MCF 10A (cell line): ENCODE measurements at places on chromosomes 6 and 20. TPM values are rescaled to one million over a fixed set of nuclear protein-coding genes. Genes with fewer than 3 reads are reported as not detected.

- peaks cover 4% of the 10 kb centered on the region for H3K4me1 ChIP-seq
- H3K27ac ChIP-seq, result no peak overlapping the region
- H3K4me3 ChIP-seq, result no peak overlapping the region
- peaks cover 34% of the 10 kb centered on the region for H3K27me3 ChIP-seq
- peaks cover 6% of the 10 kb centered on the region for H3K36me3 ChIP-seq
- DNase-seq, result no peak
Observed at GRCh38 chr6:35214869-35215664, 1.3 kb downstream of the SCUBE3 start.

- H3K27me3 ChIP-seq, result no peaks in the 10 kb centered on the region
- H3K4me1 ChIP-seq, result peaks cover 15% of the 10 kb centered on the region
- peak; percentile 80 for DNase-seq
- peaks cover 19% of the 10 kb centered on the region for H3K36me3 ChIP-seq
Observed at GRCh38 chr20:19964289-19965265, 52.6 kb upstream of the NAA20 start.

FKBP1C gene
- 0.23 and 0.25 TPM in 2 replicates for total RNA-seq

- H3K4me3 ChIP-seq, result no peak overlapping the region
- DNase-seq, result no peak
- H3K4me1 ChIP-seq, result no peaks in the 10 kb centered on the region
- H3K27ac ChIP-seq, result no peak overlapping the region
- H3K36me3 ChIP-seq, result no peaks in the 10 kb centered on the region
Observed at GRCh38 chr6:66065313-66065712, 358.3 kb upstream of the EYS start.

- DNase-seq, result peak; percentile 70
- no peaks in the 10 kb centered on the region for H3K36me3 ChIP-seq
- no peak overlapping the region for H3K27ac ChIP-seq
- no peaks in the 10 kb centered on the region for H3K27me3 ChIP-seq
- no peak overlapping the region for H3K4me3 ChIP-seq
- no peaks in the 10 kb centered on the region for H3K4me1 ChIP-seq
Observed at GRCh38 chr20:46666818-46667515, 15.7 kb upstream of the SLC13A3 start.

- peaks cover 20% of the 10 kb centered on the region for H3K4me1 ChIP-seq
- no peaks in the 10 kb centered on the region for H3K36me3 ChIP-seq
- no peaks in the 10 kb centered on the region for H3K27me3 ChIP-seq
- DNase-seq, result peak; percentile 41
Observed at GRCh38 chr20:6767536-6768227, at the start of gene BMP2. TSS of gene BMP2 (plus strand) at chr20:6767686. CDS start at chr20:6770127, 2,441 bp downstream.

DNA sequence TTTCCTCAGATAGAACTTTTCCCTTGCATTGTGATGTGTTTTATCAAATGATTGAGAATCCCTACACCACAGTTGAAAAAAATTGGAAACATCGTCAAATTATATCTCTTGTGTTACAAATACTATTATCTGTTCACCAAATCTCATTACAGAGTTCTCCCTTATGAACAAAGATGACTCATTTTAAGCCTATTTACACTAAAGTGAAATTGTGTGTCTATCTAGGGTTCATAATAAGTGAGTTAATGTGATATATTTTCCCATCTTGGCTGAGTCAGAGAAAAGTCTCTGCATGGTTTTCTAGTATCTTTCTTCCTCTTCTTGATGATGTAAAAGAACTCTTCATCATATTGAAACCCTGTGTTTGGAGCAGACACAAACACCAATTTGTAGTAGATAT lies 1263.3 kb upstream of the EYS start:
- H3K27ac ChIP-seq, result no peak overlapping the region
- H3K36me3 ChIP-seq, result no peaks in the 10 kb centered on the region
- DNase-seq, result no peak
- H3K27me3 ChIP-seq, result no peaks in the 10 kb centered on the region
- no peaks in the 10 kb centered on the region for H3K4me1 ChIP-seq

DNA sequence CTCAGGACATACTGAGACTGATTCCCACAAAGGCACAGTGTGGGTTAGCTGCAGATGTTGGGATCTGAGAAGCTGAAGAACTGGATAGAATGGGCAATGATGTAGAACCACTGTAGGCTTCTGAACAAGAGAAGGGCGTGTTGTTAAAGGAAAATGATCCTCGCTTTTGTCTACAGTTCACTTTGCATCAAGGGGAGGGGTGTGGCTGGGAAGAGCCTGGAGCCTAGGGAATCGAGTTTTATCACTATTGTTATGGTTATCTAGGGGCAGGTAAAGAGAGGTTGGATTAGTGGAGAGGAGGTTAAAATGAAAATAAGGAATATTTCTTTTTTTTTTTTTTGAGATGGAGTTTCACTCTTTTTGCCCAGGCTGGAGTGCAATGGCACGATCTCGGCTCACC lies 768.1 kb downstream of the KIF16B start:
- no peaks in the 10 kb centered on the region for H3K27me3 ChIP-seq
- no peak overlapping the region for H3K27ac ChIP-seq
- no peak overlapping the region for H3K4me3 ChIP-seq

DNA sequence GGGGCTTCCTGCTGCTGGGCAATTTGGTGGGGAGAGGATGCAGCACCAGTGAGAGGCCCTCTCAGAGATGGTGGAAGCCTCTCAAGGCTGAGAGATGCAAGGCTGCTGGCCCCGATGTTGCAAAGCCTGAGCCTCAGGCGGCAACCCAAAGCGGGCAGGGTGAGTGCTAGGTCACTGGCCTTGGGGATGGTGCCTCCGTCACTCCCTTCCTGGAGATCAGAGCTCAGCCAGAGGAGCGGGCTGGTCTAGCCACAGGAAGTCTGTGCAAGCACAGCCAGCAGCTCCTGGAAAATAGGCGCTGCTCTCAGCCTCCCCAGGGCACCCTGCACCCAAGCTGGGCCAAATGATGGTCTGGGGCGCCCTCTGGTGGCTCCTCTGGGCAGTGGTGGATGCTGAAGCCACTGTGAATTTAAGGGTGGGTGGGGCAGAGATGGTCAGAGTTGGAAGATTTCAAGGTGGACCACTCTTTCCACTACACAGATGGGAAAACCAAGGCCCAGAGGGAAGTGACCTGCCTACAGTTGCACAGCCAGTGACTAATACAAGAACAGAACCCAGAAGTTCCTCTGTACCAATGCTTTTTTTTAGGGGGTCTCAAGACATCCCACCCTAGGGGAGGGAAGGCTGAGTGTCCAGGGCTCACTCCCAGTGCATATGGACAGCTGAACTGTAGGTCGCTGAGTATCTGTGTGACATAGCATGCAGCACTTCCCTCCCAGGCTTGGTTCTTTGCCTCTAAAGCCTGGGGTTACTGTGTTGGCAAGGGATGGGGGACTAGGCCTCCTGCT lies 20.8 kb downstream of the C20orf203 start:
- no peak overlapping the region for H3K27ac ChIP-seq
- no peaks in the 10 kb centered on the region for H3K36me3 ChIP-seq
- peak; percentile 84 for DNase-seq
- no peak overlapping the region for H3K4me3 ChIP-seq
- no peaks in the 10 kb centered on the region for H3K27me3 ChIP-seq
- H3K4me1 ChIP-seq, result peaks cover 3% of the 10 kb centered on the region

BTN1A1 gene
- not detected in 2 replicates for total RNA-seq

DNA sequence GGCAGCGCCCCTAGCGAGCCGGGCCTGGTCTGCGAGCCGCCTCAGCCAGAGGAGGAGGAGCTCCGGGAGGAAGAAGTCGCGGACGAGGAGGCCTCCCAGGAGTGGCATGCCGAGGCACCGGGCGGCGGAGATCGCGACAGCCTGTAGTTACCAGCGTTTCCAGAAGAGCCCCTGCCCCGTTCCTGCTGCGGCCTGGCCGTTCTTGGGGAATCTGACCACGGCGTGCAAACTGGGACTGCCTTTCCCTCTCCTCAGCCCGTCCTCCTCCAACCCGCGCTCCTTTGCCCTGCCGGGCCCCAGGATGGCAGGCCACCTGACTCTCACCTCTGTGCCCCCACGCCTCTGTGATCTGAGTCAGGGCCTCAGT lies 802 bp downstream of the HDGFL1 start:
- no peak for DNase-seq
- no peak overlapping the region for H3K27ac ChIP-seq
- H3K4me1 ChIP-seq, result no peaks in the 10 kb centered on the region
- no peaks in the 10 kb centered on the region for H3K27me3 ChIP-seq
- no peaks in the 10 kb centered on the region for H3K36me3 ChIP-seq

DNA sequence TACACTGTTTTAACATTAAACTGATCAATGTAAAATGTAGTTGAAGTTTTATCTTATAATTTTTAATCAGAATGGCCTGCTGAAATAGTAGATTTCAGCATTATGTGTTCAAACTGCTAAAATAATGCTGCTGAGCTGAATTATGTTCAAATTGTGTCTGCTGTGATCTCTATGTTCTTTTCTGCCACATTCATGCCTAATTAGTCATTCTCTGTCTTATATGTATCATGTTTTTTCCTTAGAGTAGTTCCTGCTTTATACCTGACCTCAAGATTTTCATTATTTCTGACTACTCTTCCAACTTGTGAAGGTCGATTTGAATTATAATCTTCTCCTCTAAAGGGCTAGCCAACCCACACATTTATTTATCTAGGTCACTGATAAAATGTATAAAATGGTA lies 476.7 kb upstream of the EPHA7 start:
- H3K4me1 ChIP-seq, result no peaks in the 10 kb centered on the region
- H3K36me3 ChIP-seq, result no peaks in the 10 kb centered on the region
- DNase-seq, result no peak
- H3K4me3 ChIP-seq, result no peak overlapping the region
- no peak overlapping the region for H3K27ac ChIP-seq
- peaks cover 9% of the 10 kb centered on the region for H3K27me3 ChIP-seq

DNA sequence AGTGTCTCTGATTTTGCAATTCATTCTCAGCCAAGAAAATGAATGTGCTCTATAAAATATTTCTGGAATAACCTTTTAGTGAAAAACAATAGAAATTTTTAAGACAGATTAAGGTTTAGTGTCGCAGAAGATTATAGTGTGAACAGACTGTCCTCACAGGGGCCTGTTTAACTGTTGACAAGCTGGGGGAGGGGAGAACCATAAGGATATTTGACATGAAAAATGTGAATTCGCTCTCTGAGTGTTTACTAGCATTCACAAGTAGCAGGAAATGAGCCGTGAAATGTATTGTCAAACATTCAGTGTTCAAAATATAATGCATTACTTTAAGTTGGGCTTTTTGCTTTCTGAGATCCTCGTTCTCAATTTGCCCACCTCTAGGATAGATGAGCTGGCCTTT lies 134.8 kb upstream of the TSHZ2 start:
- H3K4me1 ChIP-seq, result no peaks in the 10 kb centered on the region
- no peak overlapping the region for H3K27ac ChIP-seq
- no peak for DNase-seq
- no peaks in the 10 kb centered on the region for H3K27me3 ChIP-seq
- H3K4me3 ChIP-seq, result no peak overlapping the region
- no peaks in the 10 kb centered on the region for H3K36me3 ChIP-seq

DNA sequence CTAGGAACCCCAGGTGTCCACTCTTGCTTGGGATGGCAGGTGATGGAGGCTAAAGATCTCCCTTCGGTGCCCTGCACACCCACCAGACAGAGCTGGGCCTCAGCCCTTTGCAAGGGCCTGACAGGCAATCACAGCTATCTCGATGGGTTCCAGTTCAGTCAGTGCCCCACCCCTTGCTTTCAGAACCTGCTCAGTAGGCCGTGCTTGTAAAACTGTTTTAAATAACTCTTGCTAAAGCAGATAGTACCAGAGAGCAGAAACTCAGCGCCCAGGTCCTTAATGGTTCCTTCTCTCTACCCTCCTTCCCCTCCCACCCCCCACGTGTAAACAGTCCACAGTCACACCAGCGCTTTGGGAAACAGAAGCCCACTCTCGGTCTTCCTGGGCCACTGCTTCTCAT lies 39.2 kb downstream of the C6orf132 start:
- H3K27me3 ChIP-seq, result no peaks in the 10 kb centered on the region
- peaks cover 27% of the 10 kb centered on the region for H3K4me1 ChIP-seq
- no peak overlapping the region for H3K4me3 ChIP-seq
- no peak for DNase-seq
- H3K27ac ChIP-seq, result no peak overlapping the region

RAET1L gene
- total RNA-seq, result 1.2 TPM in 2 replicates

PI16 gene
- not detected in 2 replicates for total RNA-seq

- no peaks in the 10 kb centered on the region for H3K27me3 ChIP-seq
- DNase-seq, result no peak
- H3K4me3 ChIP-seq, result no peak overlapping the region
- H3K4me1 ChIP-seq, result peaks cover 22% of the 10 kb centered on the region
- no peaks in the 10 kb centered on the region for H3K36me3 ChIP-seq
Observed at GRCh38 chr6:148244217-148244935, 98.3 kb upstream of the SASH1 start.

DNA sequence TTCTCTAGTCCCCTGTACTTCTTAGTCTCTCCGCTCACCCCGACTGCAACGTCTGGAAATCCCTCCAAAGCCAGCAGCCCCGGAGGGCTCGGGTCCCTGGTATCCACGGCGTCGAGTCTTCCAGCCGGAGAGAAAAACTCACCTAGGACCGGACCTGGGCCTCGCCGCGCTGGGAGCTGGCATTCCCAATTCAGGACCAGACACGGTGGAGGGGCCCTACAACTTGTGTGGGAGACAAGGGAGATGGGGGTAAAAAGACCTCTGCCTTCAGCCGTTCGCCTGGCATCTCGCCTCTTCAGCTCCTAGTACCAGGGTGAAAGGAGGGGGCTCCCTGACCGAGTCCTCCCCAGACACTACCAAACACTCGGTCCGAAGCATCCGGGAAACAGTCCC lies 64.3 kb downstream of the GPX5 start:
- DNase-seq, result no peak
- peaks cover 26% of the 10 kb centered on the region for H3K4me1 ChIP-seq
- peaks cover 14% of the 10 kb centered on the region for H3K36me3 ChIP-seq
- no peaks in the 10 kb centered on the region for H3K27me3 ChIP-seq
- H3K4me3 ChIP-seq, result peak overlapping the region; percentile 70

HSP90AB1 gene
- 546 and 577 TPM in 2 replicates for total RNA-seq

GRCh38 chr6:79954849-79955248 lies 7.5 kb upstream of the ELOVL4 start:
- no peak overlapping the region for H3K27ac ChIP-seq
- H3K36me3 ChIP-seq, result no peaks in the 10 kb centered on the region
- no peak overlapping the region for H3K4me3 ChIP-seq
- no peaks in the 10 kb centered on the region for H3K4me1 ChIP-seq

HLA-DPB1 gene
- not detected in 2 replicates for total RNA-seq

PROCR gene
- 27.4 and 34.6 TPM in 2 replicates for total RNA-seq

- H3K27me3 ChIP-seq, result no peaks in the 10 kb centered on the region
- no peaks in the 10 kb centered on the region for H3K36me3 ChIP-seq
- H3K27ac ChIP-seq, result no peak overlapping the region
Observed at GRCh38 chr20:57394121-57395082, 3.2 kb downstream of the RBM38 start.

TDRD6 gene
- 0.56 and 0.66 TPM in 2 replicates for total RNA-seq
